ENCODE measurements at places on chromosomes 11 and 22.

- no peak for DNase-seq
Observed at GRCh38 chr22:37907036-37907954, 1.2 kb downstream of the MICALL1 start.

DNA sequence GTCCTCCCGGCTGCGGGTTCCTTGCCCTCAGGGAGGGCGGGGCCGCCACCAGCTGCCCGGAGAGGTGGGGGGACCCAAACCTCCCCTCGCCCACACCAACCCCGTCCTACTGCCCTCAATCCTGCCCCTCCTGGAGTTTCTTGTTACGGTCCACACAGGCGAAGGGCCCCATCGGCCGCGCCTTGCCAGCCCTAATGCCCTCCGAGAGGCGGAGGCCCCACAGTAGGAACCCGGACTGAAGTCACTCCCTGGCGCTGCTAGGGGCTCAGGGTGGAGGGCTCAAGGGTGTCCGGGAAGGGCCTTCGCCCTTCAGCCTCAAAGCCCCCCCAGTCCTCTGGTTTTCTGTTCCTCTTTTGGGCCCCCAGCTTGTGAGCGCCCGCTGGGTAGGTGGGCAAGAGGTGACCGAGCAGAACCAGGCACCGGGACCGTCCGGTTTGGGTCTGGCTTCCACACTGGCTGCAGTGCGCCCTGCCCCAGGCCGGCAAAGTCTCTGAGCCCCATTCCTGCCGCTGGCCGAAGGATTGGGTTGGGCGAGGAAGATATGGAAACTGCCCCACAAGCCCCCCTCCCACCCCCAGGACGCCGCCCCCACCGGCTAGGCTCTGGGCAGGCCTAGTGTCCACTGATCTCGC, 24.5 kb downstream of the DUSP8 start:
- no peak for DNase-seq

- no peak for DNase-seq
Observed at GRCh38 chr11:10952872-10953271, 95.0 kb upstream of the ZBED5 start.

DNA sequence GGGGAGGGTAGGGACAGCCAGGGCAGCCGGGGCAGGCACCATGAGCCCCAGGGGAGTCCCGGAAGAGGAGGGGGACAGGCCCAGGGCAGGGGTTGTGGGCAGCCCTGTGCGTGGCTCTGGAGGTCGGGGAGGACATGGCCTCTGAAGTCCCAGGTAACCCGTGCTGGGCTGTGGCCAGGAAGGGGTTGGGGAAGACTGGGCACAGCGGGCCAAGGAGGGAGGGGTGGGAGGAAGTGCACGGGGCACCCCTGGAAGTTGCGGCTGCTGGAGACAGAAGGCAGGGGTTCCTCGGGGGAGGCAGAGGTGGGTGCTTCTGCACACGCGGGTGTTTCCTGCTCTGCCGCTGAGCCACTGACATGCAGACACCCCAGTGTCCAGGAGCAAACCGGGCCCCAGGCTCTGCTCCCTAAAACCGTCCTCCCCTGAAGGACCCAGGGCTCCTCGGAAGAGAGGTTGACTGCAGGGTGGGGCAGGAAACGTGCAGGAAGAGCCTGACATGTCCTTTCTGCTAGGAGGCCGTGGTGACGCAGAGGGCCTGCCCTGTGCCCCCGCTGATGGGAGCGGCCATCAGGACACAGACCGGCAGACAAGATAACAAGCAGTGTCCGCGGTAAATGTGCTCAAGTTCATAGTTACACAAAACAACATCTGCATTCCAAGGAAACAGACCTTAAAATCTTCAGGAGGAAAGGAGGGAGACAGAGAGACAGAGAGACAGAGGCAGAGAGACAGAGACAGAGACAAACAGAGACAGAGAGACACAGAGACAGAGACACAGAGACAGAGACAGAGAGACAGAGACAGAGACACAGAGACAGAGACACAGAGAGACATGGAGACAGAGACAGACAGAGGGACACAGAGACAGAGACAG, 5.7 kb downstream of the TNNI2 start:
- no peak for DNase-seq

DNA sequence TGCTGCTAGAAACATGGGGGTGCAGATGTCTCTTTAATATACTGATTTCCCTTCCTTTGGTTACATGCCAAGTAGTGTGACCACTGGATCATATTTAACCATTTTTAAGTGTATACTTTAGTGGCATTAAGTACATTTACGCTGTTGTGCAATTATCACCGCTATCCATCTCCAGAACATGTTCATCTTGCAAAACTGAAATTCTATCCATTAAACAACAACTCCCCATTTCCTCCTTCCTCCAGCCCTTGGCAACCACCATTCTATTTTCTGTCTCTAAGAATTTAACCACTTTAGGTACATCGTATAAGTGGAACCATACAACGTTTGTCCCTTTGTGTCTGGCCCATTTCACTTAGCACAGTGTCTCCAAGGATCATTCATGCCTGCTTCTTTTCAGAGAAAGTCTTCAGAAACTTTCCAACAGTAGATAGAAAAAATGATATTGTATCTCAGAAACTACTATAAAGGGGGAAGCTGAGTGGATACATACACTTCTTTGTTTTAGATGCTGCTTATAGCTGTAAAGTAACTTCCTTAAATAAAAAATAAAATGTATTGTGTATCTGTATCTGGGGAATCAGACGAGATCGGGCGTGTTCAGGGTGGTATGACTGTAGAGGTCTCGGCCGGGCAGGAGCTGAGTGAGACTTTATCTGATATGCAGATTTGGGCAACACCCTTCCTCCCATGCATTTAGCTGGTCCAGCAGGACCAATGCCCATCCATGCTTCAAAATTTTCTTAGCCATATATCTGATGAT, 44.6 kb upstream of the ZBED5 start:
- DNase-seq, result no peak

GRCh38 chr11:14577835-14578529, 57.8 kb upstream of the PSMA1 start:
- no peak for DNase-seq

DNA sequence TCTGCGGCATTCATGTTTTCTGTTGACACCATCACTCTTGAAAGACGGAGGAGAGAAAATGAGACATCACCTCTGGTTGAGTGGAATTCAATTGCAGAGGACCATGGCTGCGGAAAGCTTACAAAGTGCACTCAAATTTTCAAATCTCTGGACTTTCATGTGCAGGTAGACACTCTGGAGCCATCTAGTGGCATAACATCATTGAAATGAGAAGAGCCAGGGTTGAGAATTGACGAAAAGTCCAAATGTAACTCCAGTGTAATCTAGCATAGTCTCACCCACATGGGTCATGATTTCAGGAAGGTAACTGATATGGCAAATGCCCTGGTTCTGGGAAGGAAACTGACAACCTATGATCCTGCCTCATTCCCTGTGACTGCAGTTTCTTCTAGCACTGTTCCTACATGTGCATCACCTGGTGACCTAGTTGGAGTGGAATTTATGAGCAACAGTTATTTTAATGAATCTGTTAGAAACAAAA, 687.8 kb downstream of the KCNA4 start:
- DNase-seq, result no peak

GRCh38 chr11:12224537-12224893, 114.1 kb downstream of the MICAL2 start:
- peak; percentile 93 for DNase-seq

- no peak for DNase-seq
Observed at GRCh38 chr11:3934658-3935057, 79.2 kb downstream of the STIM1 start.

DNA sequence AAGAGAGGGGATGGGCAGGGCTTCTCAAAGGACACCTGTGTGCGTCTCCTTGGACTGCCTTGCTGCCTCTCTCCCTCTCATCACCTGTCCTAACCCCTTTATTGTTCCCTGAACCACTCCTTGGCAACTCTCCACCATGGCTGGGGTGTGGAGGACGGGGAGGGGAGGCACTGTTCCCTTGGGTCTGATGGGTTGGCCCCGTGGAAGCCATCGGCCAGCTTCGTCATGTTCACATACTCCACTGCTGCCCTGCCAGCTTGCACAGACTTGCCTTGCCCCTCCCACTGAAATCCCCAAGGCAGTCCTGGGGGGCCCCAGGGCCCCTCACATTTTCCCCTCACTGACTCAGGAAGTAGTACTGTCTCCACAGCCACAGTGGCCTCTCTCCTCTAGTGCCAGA, 36.1 kb upstream of the LRRC32 start:
- no peak for DNase-seq

DNA sequence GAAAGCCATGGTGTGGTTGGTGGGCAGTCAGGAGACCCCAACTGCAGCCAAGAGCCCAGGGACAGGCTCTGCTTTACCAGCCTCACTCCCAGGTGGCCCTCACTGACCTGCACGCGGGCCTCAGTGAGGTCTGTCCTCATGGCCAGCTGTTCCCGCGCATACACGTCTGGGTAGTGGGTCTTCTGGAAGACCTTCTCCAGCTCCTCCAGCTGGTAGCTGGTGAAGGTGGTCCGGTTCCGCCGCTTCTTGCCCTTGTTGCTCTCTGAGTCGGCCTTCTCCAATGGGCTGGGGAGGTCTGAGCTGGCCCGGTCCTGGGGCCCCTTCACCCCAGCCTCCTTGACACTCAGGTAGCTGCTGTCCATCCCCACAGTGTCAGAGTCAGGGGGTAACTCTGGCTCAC, 34.7 kb downstream of the ALX4 start:
- peak; percentile 68 for DNase-seq

DNA sequence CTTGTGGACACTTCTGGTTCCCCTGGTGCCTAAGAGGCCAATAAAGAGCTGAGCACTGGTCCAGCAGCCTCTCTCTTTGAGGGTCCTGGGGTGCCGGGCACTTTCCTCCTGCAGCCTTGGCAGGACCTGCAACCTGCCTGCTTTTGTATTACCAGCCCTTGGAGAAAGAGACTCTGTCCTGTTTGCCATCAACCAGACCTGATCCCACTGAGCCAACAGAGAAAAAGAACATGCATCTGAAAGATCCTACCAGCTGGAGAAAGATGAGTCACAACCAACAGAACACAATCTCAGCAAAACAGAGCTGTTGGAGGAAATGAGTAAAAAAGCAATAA, 321.0 kb downstream of the DDX10 start:
- no peak for DNase-seq

- no peak for DNase-seq
Observed at GRCh38 chr22:23225724-23226496, 45.6 kb downstream of the BCR start.

DNA sequence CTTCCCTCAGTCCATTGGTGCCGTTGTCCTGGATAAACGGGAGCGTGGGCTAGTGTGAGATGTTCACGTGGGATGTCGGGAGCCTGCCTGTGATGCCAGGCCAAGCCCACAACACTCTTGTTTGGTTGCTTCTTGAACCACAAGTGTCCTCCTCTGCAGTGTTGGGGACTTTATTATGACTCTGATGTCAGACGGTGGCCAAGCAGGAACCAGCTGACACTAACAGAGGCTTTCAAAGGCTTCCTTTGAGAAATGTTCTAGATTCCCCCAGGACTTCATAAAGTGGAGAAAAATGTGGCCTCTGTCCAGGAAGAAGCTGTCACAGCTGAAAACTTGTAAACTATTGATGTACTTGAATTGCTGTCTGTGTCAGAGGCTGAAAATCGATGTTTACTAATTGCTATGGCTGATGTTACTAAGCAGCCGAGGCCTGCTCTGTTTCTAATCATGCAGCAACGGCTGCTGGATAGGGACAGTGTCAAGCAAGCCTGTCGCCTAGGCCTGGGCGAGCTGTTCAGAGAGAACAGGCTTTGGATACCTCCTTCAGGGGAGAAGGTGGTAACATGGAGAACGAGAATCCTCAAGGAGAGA, 131.7 kb downstream of the TBC1D22A start:
- no peak for DNase-seq

- DNase-seq, result no peak
Observed at GRCh38 chr11:101612481-101612880, 28.7 kb upstream of the TRPC6 start.

- no peak for DNase-seq
Observed at GRCh38 chr11:128741511-128741910, 47.6 kb downstream of the FLI1 start.

- DNase-seq, result no peak
Observed at GRCh38 chr11:134266841-134267251, 9.3 kb upstream of the GLB1L3 start.

Data from coronary artery (tissue), 2 donors.